ENCODE measurements at places on chromosomes 4 and X.

GRCh38 chr4:62601737-62602136 lies 1401.6 kb downstream of the ADGRL3 start:
- DNase-seq = no peak

DNA sequence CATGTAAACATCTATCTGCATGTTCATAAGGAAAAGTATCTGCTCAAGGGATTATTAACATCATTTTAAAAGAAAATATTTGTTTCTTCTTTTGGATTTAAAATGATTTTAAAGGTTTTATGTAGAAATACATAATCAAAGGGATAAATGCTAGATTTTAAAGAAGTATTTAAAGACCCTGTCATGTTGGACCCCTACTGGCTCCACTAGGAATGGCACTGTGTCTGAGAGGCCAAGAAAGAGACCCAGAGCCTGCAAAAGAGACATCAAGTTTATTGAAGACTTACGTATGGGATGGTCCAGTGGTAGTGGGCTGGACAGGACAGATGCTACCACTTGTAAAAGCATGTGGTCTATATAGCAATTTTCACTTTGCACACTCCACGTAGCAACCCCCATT lies 78.7 kb upstream of the PCDH18 start:
- DNase-seq = no peak

GRCh38 chrX:10833299-10834169 lies 213.1 kb upstream of the MID1 start:
- no peak for DNase-seq

- DNase-seq = no peak
Measured at GRCh38 chr4:6500481-6501140, 28.2 kb upstream of the PPP2R2C start.

DNA sequence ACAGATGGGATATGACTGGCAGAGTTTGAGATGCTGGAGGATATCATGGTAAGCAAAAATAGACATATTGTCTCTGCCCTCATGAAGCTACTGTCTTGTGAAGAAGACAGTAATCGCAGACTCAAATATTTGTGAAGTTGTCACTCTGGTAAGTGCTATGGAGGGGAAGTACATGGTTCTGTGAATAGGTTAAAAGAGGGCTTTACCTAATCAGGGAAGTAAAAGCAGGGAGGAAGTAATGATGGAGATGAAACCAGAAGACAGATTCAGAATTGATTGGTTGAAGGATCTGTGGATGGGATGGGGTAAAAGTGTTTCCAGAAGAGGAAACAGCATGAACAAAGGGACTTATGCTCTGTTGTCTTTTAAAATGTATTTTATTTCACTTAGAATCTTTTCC lies 19.3 kb upstream of the MAGED1 start:
- DNase-seq = no peak

GRCh38 chr4:36870121-36870520 lies 374.4 kb upstream of the NWD2 start:
- DNase-seq = no peak

DNA sequence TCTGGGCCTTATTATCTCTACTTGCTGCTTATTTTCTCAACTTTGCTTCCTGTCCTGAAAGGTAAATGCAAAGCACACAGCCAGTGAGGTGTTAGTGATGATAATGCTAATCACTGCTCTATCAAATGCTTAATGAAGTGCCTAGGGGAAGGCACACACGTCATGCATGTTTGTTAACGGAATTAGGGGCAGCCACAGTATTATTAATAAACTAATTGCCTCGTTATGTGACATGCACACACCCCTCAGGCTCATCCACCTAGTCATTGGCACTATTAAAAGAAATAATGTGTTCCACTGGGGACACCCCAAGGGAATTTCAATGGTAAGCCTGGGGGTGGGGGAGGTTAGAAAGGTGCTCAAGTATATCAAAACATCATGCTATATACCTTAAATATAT lies 125.2 kb downstream of the GUCY2F start:
- no peak for DNase-seq

DNA sequence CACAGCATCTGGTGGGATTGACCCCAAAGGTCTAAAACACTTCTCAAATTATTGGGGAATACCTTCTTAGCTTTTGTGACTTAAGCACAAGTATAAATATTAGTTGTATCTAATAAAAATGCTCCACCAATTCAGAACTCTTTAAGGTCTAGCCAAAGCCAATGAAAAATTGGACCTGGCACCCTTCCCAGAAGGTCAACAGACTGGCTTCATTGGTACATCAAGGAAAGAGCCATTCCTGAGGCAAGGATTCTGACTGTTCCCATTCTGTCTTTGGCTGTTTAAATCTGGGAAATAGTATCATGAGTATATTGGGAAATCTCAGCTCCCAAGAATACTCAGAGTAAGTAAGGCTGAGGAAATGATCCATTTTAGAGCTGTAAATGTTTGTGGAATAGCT lies 153.0 kb upstream of the TRPC5 start:
- no peak for DNase-seq

DNA sequence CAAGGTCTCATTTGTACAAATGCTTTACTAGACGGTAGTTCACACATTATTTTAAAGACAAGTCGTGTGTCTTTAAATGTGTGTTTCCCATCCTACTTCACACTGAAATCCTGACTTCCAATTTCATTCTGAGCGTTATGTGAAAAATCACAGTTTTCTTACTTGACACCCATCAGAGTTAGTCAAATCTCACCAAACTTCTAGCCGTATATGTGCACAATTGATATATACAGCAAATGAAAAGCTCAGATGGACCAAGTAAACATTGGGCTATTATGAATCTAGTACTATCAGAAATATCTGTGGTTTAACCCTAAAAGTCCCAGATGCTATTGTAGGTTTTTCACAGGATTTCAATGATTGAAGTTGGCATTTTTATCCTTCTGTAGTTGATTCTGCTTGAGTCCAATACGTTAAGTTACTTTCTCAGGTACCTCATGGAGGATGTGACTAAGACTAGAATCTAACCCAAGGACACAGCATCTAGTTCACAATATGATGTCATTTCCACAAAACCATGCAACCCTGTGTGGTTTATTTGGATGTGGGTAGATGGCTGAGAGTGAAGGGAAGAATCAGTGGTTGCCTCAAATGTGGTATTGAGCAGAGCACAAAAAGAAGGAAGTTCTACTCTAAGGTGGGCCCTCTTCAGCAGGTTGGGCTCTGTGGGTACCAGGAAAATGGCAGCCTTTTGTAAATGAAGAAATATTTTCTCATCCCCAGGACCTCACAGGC lies 22.1 kb upstream of the TRIM60 start:
- DNase-seq = no peak

All from NCI-H1417 treated with DMSO at 0.1 percent for 48 hours (cell line).